ENCODE measurements at places on chromosomes 2 and 18.
A peak's percentile ranks its signal among the peaks of the same experiment; 100 is the strongest.

GRCh38 chr2:170685591-170685990 lies 29.5 kb upstream of the SP5 start:
- peak; percentile 66 for DNase-seq

DNA sequence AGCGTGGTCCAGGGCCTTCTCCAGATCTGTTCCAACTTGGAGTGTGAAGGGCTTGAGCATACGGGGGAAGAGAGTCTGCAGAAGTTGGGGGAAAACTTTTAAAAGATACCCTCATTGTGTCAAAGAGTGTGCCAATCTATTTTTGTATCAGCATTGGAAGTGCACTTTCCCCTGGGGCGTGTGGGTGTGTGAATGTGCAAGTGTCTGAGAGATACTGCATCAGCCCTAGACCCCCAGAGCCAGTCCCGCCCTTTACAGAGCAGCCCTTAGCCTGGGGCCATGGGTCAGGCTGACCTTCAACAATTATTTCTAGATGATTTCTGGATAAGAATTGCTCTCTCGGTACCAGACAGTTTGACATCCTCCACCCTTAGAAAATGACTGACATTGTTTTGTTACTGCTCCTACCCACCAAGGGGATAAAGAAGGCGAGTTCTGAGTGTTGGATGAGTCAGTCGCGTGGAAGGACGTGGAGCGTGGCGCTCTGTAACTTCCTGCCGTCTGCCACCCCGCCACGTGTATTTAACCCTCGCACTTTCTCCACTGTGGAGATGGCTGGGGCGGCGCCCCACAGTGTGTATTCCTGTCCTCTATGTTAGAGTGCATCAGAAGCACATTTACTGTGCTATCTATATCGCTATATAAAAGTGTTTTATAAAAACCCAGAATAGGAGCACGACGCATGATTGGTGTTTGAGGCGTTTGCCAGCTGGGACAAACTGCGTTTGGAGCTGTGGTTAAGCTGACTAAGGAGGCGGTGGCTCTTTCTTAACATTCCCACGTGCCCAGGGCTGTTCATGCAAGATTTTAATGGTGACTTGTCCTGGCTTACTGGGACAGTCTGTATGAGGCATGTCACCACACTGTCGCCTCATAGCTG lies 122.6 kb downstream of the CABLES1 start:
- no peak for DNase-seq

DNA sequence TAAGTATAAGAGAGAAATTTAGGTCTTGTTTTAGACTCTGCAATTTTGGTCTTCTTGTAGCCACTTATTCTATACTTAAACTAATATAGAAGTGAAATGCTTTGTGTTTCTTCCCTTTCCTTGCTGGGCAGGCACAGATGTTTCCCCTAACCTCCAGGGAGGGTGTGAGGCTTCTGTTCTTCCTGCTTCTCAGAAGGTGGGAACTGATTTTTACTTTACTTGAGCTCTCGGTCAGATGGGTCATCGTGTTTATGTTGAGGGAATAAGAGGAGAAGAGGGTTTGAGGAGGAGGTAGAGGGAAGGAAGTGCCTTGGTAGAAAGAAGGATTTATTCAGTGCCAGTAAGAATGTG lies 92.5 kb upstream of the CXCR4 start:
- DNase-seq = no peak

DNA sequence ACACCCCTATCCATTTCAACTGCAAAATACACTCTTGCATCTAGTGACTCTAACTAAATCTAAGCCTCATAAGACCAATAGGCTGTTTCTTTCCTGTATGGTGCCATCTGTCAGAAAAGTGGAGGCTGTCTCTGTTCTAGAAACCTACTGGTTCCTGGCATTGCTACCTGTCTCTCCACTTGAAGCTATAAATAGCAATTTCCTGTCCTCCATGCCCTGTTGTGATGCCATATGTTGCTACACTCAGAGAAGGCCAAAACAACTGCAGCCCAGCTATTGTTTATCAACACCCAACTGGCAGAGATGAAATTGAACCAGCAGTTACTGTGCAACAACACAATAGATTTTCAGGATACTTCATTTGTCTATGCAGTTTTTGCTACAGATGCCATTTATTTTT lies 1355.1 kb upstream of the SLC39A10 start:
- DNase-seq = no peak

DNA sequence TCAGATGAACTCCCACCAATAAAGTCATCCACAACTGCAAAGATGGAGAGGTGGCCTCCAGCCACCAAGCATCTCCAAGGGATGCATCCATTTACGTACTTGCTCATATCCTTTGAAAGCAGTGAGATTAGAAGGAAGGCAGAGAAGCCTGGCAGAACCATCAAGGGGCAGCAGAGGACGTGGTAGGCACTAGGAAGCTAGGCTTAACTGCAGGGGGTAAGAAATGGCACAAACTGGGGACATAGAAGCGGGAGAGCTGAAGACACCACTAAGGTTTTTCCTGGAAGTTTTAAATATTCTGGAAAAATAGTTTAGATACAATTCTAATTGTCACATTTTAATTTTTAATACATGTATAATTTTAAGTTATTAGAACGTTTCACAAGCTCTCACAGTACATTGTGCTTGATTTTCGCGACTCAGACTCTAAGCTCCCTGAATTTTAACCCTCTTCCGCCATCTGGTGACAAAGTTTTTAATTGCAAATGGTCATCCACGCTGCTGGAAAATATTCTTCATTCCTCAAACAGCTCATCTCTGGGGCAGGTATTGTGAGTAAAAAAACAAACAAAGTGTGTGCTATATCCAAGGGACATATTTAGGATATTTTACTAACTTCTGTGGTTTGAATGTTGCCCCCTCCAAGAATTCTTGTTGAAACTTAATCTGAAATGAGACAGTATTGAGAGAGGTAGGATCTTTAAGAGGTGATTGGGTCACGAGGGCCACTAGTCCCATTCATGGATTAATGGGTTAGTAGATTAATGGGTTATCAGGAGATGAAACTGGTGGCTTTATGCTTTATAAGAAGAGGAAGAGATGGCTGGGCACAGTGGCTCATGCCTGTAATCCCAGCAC lies 1.6 kb upstream of the PSTPIP2 start:
- peak; percentile 41 for DNase-seq

DNA sequence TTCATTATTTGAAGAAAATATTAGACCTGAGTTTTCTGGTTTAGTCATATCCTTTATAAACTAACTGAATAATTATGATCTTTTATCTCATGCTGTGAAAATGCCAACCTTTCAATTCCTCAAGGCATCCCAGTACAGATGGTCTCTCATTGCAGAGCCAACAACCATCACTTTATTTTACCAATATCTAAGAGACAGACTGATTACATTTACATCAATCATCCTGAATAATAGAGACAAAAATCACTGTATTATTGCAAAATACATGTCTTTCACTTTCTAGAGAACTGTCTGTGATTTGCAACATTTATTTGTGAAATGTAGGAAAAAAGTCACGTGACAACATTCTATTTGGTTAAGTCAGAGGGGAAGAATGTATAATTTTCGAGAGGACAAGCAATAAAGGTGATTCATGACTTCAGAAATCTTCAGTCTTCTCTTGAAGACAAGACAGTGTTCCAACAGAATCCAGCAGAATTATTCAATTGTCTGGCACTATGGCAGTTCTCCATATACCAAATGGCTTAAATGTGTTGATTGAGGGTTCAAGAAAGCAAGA lies 503.6 kb upstream of the SYT4 start:
- no peak for DNase-seq

GRCh38 chr2:28828382-28828781 lies 17.7 kb downstream of the SPDYA start:
- no peak for DNase-seq

Data from SW480 (cell line).